SK-MEL-5 (cell line): ENCODE measurements at places on chromosomes 2 and 18. TPM values are rescaled to one million over a fixed set of nuclear protein-coding genes. Genes with fewer than 3 reads are reported as not detected.

DNA sequence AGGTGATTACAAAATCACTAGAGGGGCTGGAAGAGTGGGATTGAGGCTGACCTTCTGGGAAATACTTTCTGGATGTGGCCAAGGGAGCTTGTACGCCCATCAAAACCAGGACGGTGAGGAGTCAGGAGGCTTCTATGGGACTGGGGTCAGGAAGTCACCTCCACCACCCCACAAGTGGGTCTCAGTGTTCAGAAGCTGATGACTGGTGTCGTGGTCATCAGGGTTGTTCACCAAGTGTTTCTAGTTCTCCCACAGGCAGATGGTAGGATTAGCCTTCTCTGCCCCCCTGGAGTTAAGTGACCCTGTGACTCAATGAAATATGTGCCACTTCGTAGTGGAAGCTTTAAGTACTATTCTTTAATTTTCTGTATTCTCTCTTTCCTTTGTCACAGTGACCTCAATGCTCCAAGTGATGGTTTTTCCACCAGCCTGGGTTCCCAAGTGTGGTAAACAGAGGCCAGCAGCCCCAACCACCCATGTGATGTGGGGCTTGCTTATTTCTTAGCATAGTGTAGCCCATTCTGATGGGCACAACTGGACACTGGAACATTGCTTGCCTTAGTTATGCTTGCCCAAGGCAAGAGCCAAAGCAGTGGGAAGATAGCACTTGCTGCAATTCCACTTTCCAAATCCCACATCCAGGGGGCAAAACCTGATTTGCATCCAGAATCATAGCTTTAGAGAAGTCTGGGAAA, 258.8 kb downstream of the CYP26B1 start:
- DNase-seq, result no peak

- no peak for DNase-seq
These were observed 11.6 kb downstream of the OXER1 start for GRCh38 chr2:42752314-42752713.

The SOX11 gene
- total RNA-seq, result not detected in 2 replicates

DNA sequence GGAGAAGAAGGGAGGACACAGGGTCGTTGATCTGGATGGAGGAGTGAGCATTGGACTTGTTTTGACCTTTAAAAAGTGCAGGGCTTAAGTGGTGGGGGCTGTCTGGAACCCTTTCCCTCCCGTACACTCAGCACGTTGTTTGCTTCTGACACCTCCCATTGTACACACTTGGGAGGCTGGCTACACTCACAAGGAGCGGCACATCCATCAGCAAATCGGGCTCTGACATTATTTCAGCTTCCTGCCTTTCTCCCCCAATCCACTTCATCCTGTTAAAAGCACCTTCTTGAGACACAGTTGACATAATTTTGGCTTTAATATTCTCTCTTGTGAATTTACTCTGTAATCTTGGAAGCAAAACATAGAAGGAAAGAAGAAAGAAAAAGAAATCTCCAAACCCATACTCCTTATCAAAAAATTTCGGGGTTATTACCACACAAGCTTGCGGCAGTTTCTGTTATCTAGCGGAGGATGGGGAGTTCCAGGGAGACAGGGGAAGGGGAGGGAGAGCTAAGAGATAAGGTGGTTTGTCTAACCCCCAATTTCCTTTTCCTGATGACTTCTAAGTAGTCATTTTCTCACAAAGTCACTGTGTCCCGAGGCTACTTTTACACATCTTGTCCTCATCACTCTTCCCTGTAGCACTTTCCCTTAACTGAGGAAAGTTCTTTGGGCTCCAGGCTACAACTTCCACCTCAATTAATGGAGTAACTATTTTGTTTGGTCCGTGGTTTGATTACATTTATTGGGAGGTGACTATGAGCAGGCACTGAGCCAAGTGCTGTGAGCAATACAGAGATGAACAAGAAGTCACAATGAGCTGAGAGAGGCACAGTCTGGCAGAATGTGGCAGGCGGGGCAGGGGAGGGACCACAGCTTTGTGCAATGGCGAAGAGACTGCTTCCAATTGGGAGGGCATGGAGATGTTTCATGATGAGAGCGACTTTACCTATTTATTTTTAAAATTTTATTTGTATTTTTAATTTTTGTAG, 240.1 kb upstream of the MEX3C start:
- no peak for DNase-seq

GRCh38 chr2:34098256-34098655, 499.2 kb upstream of the FAM98A start:
- no peak for DNase-seq

GRCh38 chr2:171451074-171451473, 17.0 kb downstream of the DCAF17 start:
- no peak for DNase-seq

- no peak for DNase-seq
These were observed 1.1 kb downstream of the TRABD2A start for GRCh38 chr2:84879584-84880394.

DNA sequence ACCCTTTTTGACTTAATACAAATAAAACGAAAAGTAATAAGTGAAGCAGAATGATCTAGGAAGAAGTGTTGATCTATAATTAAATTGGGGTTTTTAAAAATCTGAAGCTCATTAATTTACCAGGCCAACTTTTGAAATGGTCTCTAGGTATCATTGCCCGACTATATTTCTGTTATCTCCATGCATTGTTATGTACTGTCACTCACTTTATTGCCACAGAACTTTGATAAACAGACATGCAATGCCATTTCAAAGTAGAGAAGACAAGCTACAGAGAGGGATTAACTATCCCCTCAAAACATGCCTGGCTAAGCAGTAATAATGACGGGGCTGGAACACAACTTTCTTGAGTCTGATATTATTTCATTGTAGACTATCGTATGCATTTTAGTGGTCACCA, 147.6 kb upstream of the ITGA4 start:
- DNase-seq, result no peak

DNA sequence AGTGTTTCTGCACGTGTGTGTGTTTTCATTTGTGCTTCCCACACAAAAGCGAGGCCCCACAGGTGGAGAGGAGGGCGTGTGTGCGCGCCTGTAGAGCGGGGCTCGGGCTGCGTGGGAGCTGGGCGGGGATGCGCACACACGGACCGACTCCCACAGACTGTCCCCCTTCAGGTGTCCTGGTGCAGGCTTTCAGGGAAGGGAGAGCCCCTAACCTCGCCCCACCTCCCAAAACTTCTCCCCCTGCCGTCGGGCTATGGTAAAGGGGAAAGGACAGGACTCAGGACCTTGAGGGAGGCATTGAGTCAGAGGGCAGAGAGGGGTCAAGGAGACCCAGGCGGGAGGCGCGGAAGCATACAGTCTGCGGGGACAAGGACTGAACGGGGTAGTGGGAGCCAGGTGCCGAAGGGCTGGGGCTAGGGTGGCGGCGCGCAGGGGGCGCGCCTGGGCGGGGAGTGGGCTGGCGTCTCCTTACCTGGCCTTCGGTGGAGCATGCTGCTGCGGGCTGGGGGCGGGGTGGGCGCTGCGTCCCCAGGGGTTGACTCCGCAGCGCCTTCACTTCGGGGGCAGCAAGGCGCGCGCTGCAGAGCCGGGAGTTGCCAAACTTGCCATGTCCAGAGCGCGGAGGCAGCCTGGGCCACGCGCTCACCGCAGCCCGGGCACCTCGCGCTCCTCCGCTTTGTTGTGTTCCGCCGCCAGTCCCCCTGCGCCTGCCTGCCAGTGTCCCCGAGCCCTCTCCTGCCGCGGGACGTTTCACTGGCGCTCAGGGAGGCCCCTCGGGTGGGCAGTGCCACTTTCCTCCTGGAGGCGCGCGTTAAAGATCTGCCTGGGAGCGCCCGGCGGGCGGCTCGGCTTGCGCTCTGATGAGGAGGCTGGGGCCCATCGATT, 302.0 kb downstream of the NCKAP5 start:
- DNase-seq, result no peak
